Activated CD8-positive, alpha-beta T cell treated with anti-CD3 and anti-CD28 coated beads, Interleukin-2, amount 10 ng/mL, durations not matched to agents 7 days and 5 days (primary cell): ENCODE measurements at places on chromosomes 3 and 15. TPM values are rescaled to one million over a fixed set of nuclear protein-coding genes. Genes with fewer than 3 reads are reported as not detected.

Gene HIGD2B
- not detected for total RNA-seq

Gene RYR3
- not detected for total RNA-seq

Gene CIDEC
- not detected for total RNA-seq

Gene ZNF385D
- total RNA-seq, result not detected

Gene ADPRH
- 3.2 TPM for total RNA-seq

Gene SMCO1
- 0.13 TPM for total RNA-seq

Gene CHST14
- 12.1 TPM for total RNA-seq

Gene TERC
- total RNA-seq, result 6.9 TPM

Gene PLA2G4E
- not detected for total RNA-seq

Gene ISLR2
- total RNA-seq, result not detected

Gene EPHA3
- total RNA-seq, result 0.08 TPM

Gene GOLGA6L22
- not detected for total RNA-seq

Gene ACSBG1
- total RNA-seq, result 0.81 TPM

Gene TWF2
- total RNA-seq, result 154 TPM

Gene TMEM207
- not detected for total RNA-seq

Gene ADAMTSL3
- total RNA-seq, result not detected

Gene AMOTL2
- total RNA-seq, result not detected
